Pancreas (tissue), 10 donors: ENCODE measurements at places on chromosomes 6 and 20. TPM values are rescaled to one million over a fixed set of nuclear protein-coding genes. Genes with fewer than 3 reads are reported as not detected.

GPSM3 gene
- polyA plus RNA-seq: 5.4 TPM

GMPR gene
- 18.6 TPM for polyA plus RNA-seq

PM20D2 gene
- 3.6 TPM for polyA plus RNA-seq

WFDC5 gene
- polyA plus RNA-seq: not detected
